Neuronal stem cell (in vitro differentiated cells): ENCODE measurements at places on chromosomes 5 and 9.
A peak's percentile ranks its signal among the peaks of the same experiment; 100 is the strongest.

DNA sequence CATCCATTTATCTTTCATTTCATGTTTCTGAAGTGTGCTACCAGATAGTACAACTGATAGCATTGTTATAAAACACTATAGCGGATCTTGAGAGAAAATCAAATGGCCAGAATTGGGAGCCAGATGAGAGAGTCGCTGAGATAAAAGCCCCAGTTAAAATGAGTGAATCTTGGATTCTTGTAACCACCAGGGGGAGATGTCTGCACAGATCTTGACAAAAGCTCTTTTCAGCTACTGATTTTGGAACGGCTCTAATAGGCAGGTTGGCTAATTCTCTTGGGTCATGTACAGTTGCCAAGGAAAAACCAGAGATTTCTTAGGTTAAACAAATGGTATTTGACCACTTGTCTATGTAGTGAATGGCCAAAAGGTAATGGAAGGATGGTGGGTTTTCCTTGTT is 21.7 kb downstream of the F2RL2 start:
- no peak overlapping the region for H3K27ac ChIP-seq
- H3K4me3 ChIP-seq: no peak overlapping the region
- H3K36me3 ChIP-seq: peaks cover 2% of the 10 kb centered on the region
- no peaks in the 10 kb centered on the region for H3K4me1 ChIP-seq
- peak; percentile 48 for DNase-seq

- H3K27ac ChIP-seq: peak overlapping the region; percentile 96
- H3K36me3 ChIP-seq: peaks cover 5% of the 10 kb centered on the region
- H3K4me3 ChIP-seq: peak overlapping the region; percentile 97
Measured at GRCh38 chr5:134175921-134176510, 734 bp downstream of the SKP1 start.

GRCh38 chr5:139390639-139391569 is 1.2 kb upstream of the MZB1 start:
- peaks cover 9% of the 10 kb centered on the region for H3K4me1 ChIP-seq
- H3K4me3 ChIP-seq: no peak overlapping the region
- DNase-seq: no peak
- H3K27ac ChIP-seq: no peak overlapping the region
- no peaks in the 10 kb centered on the region for H3K36me3 ChIP-seq

GRCh38 chr5:148455185-148455584 is 71.4 kb downstream of the FBXO38 start:
- H3K36me3 ChIP-seq: no peaks in the 10 kb centered on the region
- H3K4me3 ChIP-seq: no peak overlapping the region
- H3K27ac ChIP-seq: no peak overlapping the region
- H3K27me3 ChIP-seq: no peaks in the 10 kb centered on the region

GRCh38 chr5:145511351-145511750 is 323.8 kb downstream of the PRELID2 start:
- no peak overlapping the region for H3K4me3 ChIP-seq
- no peaks in the 10 kb centered on the region for H3K27me3 ChIP-seq
- no peak for DNase-seq
- no peak overlapping the region for H3K27ac ChIP-seq
- H3K4me1 ChIP-seq: no peaks in the 10 kb centered on the region

- no peaks in the 10 kb centered on the region for H3K27me3 ChIP-seq
- no peak for DNase-seq
- H3K4me1 ChIP-seq: no peaks in the 10 kb centered on the region
- no peak overlapping the region for H3K4me3 ChIP-seq
- no peak overlapping the region for H3K27ac ChIP-seq
- no peaks in the 10 kb centered on the region for H3K36me3 ChIP-seq
Measured at GRCh38 chr5:128237546-128237945, 154.0 kb downstream of the SLC12A2 start.
